ENCODE measurements at places on chromosomes 7 and 10.

DNA sequence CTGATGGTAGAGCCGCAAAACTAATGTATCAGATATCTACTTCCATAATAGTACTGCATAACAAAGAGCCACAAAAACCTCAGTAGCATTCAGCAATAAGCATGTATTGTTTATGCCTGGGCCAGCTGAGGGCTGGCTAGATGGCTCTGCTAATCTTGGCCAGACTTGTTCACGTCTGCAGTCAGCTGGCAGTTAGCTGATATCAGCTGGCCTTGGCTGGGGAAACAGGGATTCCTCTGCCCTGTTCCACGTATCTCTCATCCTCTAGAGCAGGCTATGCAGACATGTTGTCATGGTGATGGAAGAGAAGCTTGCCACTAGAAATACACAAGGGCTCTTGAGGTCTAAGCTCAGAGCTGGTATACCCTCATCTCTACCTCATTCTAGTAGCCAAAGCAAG is 62.9 kb downstream of the GRM8 start:
- no peak for DNase-seq

DNA sequence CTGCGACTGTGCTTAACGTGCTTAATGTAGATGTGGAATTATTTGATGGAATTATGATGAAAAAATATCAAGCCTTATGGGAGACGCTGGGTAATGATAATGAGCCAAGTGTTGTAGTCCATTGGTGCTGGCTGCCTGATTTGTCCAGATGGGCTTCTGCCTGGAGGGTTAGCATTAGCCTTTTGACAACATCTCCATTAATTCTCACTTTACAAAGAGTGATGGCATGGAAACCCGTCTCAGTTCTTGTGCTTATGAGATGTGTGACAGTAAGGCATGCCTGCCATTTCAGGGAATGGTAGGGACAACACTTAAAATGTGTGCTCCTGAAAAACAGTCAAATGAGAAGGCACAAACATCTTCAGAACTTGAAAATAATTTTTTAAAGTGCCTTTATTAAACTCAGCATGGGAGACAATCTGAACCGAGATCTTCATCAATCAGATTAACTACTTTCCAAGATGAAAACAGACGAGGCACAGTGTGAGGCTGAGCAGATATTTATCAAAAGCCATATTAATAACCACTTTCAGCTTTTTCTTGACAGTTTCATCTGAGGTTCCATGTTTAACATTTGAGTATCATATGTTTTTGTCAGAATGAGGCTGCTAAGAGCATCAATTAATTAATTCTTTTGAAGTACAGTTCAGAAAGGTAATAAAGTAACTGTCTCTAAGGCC is 473.1 kb downstream of the NXPH1 start:
- no peak for DNase-seq

DNA sequence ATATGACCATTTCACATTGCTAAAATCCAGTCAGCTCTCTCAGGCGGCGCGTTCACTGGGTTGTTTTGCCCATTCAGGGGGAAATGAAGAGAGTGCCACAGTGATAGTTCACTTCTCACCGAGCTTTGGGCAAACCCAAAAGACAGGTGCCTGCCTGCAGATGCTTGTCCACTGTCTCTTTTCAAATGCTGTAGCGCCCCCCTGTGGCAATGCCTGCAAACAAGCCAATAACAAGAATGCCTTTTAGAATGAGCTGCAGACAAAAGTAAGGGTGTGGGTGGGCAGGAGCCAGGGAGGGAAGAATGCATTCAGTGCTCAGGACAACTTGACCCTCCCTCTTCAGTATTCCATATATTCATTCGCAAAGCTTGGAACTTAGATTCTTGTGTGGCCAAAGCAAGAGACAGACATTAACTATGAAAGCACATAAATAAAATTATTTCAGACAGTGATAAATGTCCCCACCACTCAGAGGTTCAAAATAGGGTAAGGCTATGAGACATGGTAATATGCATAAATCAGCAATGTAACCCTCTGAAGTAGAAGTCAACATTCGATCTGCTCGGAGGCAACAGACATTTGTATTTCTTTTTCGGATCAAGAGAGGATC is 86.9 kb downstream of the JAZF1 start:
- DNase-seq = peak; percentile 10

DNA sequence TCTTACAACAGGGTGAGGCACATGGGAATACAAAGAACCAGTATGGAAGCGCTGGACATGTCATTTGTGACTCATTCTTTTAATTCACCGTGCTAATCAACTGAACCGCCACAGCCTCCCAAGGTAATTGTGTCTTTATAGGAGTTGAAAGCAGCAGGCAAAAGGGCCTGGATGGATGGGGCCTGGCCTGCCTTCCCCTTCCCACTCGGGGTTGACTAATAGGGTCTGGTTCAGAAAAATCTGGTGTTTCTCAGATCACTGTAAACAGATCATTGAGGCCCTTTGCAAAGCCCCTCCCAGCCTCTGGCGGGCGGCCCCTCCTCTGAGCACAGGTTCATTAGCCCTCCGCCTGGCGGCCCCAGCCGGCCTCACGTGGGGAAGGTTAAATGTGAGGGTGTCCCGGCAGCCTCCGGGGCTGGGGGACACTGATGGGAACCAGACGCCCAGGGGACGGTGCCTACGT is 100.8 kb downstream of the EBF3 start:
- no peak for DNase-seq

DNA sequence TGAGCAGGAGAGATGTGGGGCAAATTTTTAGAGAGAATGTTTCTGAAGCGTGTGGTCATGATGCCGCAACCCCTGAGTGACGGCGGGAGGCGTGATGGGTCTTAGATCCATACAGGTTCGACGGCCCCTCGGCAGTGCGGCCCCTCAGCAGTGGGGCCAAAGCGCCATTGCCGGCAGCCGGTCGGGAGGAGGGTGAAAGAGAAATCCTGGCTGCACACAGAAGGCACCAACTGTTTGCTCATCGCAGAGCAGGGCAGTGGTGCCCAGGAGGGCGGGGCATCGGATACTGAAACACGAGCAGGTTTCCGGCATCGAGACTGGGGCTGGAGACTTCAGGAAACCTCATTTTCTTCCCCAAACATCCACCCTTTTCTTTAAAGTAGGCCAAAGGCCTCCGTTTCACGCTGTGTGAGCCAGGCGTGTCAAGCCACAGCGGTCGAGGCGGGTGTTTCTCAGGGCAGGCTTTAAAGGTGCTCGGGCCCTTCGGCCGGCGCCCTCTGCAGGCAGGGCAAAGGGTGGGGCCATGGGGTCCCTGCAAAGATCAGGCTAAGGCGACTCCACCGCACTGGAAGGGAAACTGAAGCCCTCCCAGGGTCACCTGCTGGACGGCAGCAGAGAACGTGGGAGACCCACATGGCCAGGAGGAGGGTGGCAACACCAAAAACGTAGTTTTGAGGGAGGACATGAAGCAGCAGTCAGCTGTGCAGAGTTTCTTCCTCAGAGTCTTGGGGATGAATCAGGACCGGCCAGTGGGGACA is 42.0 kb upstream of the PPP2R2D start:
- no peak for DNase-seq

DNA sequence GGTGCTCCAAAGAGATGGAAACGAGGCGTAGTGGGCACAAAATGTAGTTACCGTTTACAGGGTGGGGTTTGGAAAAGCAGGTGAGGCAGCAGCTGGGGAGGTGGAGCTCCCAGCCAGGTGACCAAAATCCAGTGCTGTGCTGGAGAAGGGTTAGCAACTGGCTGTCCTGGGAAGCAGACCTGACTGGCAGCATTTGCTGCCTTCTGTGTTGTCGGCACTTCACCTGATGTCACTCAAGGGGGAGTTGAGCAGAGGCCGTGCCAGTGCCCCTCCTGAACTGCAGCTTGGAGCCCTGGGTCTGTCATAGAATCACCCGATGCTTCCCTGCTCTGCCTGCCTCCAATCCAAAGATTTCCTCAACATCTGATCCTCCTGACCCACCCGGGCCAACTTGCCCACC is 12.8 kb downstream of the GCK start:
- no peak for DNase-seq

- DNase-seq = no peak
Measured at GRCh38 chr7:46559194-46559832, 638.2 kb upstream of the IGFBP3 start.

DNA sequence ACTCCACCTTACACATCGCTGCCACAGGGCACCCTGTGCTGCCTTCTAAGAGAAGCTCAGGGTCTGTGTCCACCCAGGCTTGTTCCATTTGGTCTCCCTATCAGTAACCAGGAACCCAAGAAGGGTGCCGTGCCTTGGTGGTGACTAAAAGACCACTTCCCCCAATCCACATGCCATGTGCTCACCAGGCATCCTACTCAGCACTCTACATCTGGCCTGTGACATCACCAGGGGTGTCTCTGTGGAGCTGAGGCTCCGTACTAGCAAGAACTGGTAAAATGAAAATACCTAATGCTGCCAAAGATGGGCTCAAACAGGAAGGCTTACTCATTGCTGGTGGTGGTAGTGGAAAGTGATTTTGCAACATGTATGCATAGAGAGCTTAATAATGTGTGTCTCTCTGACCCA is 19.0 kb upstream of the C10orf71 start:
- DNase-seq = no peak

DNA sequence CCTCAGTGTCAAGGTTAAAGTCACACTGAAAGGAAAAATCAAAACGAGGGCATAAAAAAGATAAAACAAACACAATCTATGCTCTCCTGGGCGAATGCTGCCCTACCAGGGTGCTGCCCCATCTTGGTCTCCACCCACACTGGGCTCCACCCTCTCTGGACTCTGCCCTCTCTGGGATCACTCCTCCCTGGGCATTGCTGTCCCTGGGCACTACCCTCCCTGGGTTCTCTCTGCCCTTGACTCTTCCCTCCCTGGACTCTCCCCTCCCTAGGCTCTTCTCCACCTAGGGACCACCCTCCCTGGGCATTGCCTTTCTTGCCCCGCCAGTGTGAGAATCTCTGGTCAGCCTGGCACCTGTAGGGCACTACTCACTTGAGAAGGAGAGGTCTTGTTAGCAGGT is 8.6 kb downstream of the GDF2 start:
- DNase-seq = no peak

GRCh38 chr10:129993621-129994020 is 29.5 kb upstream of the EBF3 start:
- DNase-seq = no peak

GRCh38 chr10:93436591-93437085 is 45.5 kb downstream of the MYOF start:
- no peak for DNase-seq

DNA sequence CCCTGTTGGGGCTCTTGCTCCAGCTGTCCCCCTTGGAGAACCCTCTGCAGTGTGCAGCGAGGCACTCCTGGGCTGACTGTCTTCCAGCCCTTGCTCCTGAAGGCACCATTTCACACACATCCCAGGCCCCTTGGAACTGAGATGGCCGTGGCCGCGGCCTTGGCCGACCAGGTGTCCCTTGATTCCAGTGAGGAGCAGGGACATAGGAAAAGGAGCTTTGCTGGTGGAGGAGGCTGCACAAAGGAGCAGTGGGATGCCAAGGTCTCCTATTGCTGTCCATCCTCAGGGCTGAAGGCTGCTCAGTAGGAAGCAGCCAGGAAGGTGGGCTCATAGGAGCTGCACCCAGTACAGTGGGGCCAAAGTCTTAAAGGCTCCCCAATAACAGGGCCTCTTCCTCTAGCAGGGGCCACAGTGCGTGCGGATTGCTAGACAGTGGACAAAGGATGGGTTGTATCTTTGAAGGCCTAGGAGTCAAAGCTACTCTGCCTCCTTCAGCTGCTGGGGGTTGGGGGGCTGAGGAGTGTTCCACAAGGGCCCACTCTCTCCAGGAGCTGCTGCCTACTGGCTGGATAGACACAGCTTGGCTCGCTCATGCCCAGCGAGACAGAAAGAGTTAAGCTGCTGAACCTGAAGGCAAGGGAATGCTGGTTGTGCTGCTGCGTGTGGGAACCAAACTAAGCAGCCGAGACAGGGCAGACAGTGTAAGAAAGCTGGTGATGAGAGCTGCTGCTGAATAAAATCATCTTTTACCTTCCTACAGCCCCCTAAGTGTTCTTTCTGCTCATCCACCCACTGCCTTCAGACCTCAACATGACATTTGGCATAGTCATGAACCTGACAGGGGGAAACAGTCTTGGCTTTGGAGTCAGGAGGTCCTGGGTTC is 891.9 kb upstream of the ZNF722 start:
- DNase-seq = no peak

DNA sequence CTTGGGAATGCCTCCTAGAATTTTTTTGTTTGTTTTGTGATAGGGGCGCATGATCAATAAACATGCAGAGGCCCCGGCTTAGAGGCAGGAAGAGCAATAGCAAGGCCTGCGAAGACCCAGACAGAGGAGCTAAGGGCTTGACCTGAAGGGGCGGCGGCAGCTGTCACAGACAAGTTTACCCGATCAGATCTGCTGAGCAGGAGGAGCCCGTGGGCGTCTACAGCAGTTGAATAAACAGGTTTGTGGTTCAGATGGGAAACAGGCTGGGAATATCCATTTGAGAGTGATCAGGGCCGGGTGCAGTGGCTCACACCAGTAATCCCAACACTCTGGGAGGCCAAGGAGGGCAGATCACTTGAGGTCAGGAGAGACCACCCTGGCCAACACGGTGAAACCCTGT is 126.0 kb upstream of the CALN1 start:
- no peak for DNase-seq

GRCh38 chr7:117470777-117471176 is 9.0 kb upstream of the CFTR start:
- DNase-seq = no peak

DNA sequence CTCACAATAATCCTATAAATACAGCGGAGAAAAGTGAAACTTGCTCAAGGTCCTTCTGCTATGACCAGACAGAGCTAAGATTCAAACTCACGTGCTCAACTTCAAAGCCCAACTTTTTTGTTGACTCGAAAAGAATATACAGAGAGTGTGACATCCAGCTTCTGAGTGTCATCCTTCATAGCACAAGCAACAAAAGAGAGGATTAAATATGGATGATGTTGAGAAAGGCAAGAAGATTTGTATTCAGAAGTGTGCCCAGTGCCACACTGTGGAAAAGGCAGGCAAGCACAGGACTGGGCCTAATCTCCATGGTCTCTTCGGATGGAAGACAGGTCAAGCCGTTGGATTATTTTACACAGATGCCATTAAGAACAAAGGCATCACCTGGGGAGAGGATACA is 2.1 kb upstream of the FAM3C start:
- DNase-seq = no peak

DNA sequence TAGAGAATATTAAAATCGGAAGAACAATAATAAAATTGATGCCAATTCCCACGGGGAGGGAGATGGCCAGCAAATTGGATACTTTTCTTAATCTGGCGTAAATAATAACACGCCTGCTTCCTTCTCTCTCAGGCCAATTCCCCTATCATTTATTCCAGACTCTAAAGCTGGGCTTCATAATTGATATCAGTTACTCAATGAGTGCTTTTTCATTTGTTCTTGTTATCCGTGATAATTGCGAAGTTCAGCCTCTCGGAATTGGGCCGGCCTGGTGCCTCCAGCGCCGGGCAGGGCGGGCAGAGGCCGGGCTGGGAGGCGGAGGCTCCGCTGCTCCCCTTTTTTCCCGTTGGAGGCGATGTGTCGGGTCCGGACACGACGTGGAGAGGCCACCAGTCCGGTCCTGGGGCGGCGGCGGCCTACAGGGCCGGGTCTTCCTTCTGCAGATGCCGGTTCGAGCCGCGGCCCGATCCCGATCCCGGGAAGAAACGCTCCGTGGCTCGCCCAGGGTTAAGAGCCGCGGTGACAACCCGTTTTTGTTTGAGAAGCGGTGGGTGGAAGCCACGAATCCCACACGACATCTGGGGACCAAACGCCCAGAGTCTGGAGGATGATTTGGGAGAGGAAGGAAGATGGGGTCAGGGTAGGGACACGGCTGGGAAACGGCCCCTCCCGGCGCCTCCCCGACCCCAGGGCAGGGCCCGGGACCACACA is 13.6 kb downstream of the UNCX start:
- no peak for DNase-seq

GRCh38 chr10:66637273-66638036 is 288.4 kb upstream of the LRRTM3 start:
- DNase-seq = no peak
